ENCODE measurements at places on chromosomes 12 and 14.

DNA sequence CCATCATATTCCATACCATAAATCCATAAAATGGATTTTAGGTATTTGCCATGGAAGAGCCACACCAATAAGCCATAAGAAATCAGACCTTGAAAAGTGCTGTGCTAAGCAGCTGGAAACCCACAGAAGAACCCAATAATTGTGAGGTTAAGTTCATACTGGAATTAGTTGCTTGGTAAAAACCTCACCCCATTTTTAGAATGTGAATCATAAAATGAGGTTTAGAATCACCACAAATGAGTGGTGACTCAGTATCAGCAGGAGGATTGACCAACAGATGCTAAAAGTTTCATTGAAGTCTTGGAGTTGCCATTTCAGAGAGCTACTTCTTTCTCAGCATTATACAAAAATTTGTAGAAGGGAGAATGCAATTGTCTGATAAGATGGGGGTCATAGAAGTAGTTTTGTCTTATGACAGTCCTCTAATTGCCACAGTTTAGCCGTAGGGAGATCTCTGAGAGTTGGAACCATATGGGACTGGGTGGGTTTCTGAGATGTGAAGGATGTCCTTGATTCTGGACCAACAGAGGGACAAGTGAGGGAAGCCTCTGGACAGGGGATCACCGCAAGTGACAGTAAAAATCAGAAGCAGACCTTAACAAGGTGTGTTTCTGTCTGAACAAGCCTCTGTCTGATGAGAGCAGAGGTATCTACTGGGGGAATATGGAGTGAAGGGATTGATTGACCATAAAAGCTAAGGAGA lies 1.4 kb upstream of the STON2 start:
- peak; percentile 93 for DNase-seq

DNA sequence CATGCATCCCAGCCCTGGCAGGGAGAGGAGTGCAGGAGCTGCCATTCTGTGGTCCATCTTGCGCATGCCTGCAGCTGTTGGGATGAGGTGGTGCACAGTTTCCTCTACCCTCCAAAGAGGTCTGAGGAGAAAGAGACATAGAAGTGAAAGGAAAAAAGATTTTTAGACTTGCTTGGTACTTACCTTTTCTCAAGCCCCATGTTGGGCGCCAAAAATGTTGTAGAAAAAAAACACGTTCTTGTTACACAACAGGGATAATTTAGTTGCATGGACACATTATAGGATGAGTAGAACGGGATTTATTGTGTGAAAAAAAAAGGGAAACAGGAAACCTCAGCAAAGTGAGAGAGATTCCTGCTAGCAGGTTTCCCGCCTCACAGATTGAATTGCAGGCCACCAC lies 244.4 kb upstream of the GARIN2 start:
- peak; percentile 55 for DNase-seq

- no peak for DNase-seq
These were observed 1.3 kb upstream of the LRTM2 start for GRCh38 chr12:1819050-1819449.

DNA sequence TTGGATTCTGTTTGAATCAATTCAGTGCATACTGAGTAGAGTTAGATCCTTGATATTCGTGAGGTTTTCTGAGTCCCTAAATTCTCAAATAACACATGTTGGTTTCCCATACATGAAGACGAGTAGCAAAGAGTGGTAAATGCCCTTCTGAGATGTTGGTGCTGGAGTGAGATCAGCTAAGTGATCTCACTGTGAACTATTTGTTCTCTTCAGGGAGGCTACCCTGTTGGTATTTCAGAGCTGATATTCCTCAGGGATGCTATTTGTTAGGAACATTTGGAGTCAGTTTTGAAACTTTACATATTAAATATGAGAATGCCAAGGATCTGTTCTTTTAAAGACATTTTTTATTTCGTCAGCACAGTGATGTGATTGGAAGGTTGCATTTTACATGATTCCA lies 54.7 kb downstream of the SUSD6 start:
- peak; percentile 25 for DNase-seq

- DNase-seq: peak; percentile 60
These were observed 7.6 kb upstream of the PFDN5 start for GRCh38 chr12:53287741-53288216.

DNA sequence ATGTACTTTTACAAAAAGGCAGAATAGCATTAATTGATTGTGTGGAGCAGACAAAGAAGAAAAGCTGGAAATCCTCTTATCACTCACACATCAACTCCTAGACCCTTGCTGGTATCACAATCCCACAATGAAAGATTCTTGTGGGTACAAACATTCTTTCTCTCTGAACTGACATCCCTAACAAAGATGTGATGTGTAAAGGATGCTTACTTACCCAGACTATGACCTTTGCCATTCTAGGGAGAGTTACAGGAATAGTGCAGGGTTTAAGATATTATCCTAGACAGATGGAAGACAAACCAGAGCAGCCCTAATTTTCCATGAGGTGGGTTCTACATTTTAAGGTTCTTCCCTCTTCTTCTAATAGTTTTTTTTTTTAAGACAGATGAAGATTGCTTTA lies 60.4 kb upstream of the SLC6A15 start:
- no peak for DNase-seq

DNA sequence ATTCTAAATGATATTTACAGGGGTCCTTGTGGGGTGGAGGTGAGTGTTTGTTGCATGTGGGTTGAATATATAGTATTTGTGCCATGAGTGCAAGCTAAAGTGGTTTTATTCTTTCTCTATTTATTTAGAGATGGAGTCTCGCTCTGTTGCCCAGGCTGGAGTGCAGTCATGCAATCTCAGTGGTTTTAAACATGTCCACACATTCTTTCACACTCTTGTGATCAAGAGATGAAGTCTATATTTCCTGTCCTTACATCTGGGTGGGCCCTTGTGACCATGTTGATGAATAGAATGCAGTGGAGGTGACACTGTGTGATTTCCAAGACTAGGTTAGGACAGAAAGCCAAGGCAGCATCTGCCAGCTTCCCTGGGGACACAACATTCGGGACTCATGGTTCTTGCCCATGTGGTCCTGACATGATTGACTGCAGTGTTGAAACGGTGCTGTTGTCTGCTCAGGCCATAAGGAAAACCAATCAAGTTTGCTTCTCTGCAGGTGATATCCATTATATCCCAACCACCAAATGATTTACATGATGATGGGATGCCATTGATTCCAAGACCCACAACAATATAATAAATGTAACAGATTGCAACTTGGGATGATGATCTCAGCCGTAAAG lies 172.6 kb downstream of the SUDS3 start:
- no peak for DNase-seq

GRCh38 chr12:94271351-94271750 lies 123.0 kb downstream of the PLXNC1 start:
- DNase-seq: no peak

DNA sequence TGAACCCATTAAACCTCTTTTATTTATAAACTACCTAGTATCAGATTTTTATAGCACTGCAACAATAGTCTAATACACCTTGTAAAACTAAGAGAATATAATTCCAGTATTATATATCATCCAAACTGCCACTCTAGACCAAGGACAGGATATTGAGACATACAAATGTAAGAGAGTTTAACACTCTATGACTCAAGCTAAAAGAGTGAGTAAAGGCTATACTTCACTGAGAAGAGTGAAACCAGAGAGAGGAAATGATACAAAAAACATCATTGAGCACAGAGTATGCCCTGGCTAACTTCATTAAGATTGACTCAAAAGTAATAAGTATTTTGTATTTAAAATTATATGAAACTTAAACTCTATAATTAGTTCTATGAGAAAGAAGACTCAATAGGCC lies 1951.9 kb upstream of the SEL1L start:
- no peak for DNase-seq

GRCh38 chr14:71327691-71328090 lies 420.4 kb downstream of the PCNX1 start:
- DNase-seq: peak; percentile 23

- DNase-seq: no peak
These were observed 119.0 kb upstream of the RASSF8 start for GRCh38 chr12:25839470-25839869.

DNA sequence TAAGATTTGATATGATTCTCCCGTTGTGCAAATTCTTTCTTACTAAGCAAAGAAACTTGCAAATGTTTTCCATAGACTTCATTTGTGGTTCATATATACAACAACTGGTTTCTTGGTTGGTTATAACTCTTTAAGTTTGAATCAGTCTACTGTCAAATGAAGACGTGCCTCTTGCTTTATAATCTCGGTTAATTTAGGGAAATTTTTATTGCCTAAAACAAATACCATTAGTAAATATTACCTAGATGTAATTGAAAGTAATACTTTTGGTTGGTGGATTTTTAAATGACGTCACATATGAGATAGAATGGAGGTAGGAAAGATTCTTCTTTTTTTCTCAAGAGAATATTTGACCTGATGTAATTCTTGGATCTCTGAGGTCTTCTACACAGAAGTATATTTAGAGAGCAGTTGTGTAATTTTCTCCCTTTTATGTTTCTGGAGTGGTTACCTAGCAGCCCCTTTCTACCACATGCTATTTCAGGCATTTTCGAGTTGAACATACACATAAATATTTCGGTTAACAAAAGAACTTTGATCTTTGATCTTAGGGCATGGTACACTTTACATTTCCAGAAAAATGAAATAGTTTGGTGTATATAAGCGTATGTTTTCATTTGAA lies 1.7 kb downstream of the ATF7IP start:
- DNase-seq: peak; percentile 23

DNA sequence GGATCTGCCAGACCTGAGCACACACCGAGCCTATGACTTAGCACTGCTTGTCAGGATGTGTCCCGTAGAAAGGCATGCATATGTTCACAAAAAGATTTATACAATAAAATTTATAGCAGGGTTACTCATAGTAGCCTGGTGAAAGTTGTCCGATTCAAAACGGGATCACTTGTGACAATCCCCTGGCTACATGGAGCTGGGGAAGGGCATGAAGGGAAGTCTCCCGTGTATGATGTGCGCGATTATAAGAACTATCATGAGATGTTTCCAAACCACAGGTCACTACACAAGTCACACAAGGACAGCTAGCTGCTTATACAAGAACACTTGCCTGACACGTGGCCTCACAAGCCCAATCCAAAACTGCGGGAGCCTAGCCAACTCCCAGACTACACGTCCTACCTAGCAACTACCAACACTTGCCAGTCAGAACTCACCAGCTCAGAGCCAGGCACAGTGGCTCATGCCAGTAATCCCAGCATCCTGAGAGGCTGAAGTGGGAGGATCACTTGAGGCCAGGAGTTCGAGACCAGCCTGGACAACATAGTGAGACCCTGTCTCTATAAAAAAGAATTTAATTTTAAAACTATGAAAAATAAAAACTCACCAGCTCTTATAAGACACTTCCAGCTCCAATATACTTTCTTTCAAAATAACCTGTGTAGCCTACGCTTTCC lies 7.5 kb upstream of the CDCA4 start:
- DNase-seq: no peak

DNA sequence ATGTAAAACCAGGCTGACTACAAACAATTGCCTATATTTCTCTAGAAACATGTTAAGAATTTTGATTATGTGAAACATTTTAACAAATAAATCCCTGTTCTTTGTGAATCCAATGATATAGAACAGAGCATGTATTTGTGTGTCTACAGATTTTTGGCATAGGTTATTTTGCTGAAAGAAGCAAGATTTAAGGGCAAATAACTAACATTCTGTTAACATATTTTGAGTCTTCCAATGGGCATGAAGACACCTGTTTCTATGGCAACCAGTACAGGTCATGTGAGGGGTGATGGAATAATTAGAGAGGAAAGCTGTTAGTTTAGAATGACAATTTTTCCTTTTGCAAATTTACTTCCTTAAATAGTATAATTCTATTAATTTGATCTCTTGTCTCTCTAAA lies 8.8 kb downstream of the ART4 start:
- DNase-seq: no peak

- DNase-seq: no peak
These were observed 30.1 kb upstream of the DHRS7 start for GRCh38 chr14:60195179-60195810.

DNA sequence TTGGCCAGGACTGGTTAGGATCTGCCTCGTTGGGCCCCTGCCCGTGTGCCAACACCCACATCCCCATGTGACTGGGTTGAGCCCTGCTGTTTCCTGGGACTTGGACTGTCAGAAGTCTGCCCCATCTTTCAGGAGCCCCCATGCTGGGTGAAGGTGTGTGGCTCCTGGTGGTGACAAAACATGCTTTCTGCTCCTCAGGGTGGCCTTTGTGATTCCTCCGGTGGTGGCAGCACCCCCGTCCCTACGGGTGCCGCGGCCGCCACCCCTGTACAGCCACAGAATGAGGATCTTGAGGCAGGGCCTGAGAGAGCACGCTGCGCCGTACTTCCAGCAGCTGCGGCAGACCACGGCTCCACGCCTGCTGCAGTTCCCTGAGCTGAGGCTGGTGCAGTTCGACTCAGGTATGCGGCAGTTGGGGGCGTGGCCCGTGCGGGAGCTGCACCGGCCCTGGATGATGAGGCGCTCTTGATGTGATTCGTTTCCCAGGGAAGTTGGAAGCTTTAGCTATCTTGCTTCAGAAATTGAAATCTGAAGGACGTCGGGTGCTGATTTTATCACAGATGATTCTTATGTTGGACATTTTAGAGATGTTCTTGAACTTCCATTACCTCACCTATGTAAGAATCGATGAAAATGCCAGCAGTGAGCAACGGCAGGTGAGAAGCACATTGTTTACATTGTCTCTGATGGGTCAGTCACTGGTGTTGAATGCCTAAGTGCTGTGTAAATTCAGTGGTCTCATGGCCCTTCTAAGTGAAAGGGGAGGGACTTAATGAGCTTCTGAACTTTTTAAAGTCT lies 80.0 kb downstream of the EP400 start:
- no peak for DNase-seq

DNA sequence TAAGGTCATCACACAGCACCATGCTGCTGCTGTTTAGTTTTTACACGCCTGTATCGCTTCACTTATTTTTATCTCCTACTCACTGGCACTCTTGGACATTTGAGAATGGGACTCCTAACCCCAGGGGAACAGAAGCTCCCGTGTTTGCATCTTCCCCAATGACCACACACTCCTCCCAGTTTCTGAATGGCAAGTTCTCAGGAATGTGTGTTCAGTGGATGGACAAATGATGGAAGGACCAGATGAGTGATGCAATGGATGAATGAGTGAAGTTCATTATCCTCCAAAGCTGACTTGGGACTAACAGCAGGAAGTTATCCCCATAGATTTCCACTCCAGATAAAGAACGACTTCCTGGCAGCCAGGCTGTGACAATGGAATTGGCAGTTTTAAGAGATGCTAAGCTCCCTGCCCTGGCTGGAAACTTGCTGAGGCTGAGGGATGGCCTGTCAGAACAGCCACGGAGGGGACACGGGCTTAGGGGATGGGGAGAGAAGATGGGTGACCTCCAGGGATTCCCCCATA lies 231.5 kb downstream of the SLC15A4 start:
- DNase-seq: no peak

Data from fibroblast of skin of scalp (primary cell).